ENCODE measurements at places on chromosomes 13 and 19.
A peak's percentile ranks its signal among the peaks of the same experiment; 100 is the strongest.

- no peak for DNase-seq
Measured at GRCh38 chr19:27966390-27966816, 1246.5 kb downstream of the UQCRFS1 start.

- no peak for DNase-seq
Measured at GRCh38 chr19:15779756-15780476, 7.5 kb upstream of the OR10H5 start.

GRCh38 chr19:44212866-44213346 is 574 bp downstream of the ZNF227 start:
- DNase-seq, result no peak

- DNase-seq, result no peak
Measured at GRCh38 chr19:28864577-28865042, 348.3 kb downstream of the UQCRFS1 start.

DNA sequence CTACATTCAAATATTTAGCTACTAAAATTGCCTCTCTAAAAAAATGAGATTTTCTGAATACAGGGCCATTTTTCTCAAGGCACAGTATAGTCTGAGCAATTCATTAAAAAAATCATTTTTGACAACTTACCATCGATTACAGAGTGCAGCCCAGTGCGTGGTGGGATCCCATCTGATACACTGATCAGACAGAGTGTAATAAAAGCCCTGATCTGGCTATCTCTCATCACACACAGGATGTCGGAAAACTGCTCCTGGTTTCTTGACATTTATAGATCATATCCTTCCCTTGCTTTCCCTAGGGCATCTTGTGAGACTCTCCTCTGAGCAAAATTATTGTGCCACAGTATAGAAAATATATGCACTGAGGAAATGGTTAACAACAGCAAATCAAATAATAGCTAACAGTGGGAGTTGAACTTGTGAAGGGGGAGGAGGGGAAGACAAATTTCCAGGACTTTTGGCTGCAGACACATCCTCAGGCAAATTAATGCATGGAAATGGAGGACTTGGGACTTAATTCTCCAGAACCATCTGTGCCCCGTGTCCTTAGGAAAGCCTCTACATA is 28.4 kb upstream of the CNMD start:
- DNase-seq, result no peak

DNA sequence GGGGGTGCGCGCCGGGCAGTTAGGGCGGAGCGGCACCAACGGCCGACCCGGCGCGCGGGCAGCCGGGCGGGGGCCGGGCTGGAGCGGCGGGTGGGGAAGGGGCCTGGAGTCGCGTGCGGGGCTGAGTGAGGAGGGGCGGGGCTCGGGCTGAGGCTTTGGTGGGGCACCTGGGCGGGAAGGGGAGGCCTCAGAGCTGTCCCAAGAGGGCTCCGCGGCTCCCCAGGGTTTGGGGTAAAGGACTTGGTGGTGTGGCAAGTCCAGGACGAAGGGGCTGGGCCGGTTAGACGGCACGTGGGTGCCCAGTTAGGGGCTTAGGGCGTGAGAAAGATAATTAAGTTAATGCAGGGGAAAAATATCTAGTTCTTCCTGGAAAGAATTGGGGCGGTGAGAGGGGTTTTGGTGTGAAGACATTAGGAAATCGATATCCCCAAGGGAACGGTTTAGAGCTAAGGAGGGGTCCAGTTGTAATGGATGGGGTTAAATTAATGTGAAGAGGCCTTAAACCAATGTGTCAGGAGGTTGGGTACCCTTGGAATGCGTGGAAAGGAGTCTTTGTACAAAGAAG is 496 bp downstream of the ZNF574 start:
- no peak for DNase-seq

GRCh38 chr13:98826146-98826545 is 73.7 kb upstream of the SLC15A1 start:
- DNase-seq, result no peak

GRCh38 chr19:16319481-16319880 is 5.1 kb upstream of the KLF2 start:
- no peak for DNase-seq

DNA sequence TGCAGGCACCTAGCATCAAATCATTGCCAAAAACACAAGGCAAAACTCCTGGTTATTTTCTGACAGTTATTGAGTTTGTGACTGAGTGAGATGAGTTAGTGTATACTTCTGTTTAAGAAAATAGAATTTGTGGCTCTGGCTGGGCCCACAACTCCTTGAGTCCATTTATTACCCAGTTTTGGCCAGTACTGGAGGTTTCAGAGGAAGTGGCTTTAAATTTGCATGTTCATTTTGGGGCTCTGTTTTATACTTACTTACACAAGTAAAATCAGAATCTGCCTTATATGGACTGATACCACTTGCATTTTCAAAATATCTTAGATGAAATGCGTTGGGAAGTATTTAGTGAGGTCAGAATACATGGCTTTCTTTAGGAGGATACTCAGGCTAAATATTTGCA is 29.0 kb downstream of the TNFSF11 start:
- no peak for DNase-seq

DNA sequence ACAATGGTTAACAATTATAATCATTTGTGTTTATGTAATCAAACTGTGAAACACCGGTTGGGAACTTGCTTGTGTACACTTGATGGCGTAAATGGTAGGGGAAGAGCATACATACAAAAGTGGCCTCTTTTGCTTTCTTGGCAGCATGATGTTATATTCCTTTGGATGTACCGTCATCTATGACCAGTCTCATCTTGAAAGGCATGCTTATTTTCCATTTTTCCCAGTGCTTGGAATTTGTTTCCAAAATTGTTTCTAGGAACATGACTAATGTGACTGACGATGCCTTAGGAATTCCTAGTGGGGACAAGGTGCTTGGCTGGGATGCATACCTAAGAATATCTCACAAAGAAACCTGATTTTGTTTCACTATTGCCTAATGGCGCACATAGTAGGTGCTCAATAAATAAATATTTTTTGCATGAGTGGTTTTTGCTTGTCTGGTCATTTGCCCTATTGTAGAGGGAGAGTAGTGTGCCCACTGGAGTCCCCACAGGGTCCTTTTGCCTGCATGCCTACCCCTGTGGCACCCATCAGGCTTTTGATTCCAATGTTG is 45.5 kb downstream of the SAE1 start:
- no peak for DNase-seq

GRCh38 chr13:50401721-50402465 is 386.6 kb downstream of the KCNRG start:
- DNase-seq, result no peak

DNA sequence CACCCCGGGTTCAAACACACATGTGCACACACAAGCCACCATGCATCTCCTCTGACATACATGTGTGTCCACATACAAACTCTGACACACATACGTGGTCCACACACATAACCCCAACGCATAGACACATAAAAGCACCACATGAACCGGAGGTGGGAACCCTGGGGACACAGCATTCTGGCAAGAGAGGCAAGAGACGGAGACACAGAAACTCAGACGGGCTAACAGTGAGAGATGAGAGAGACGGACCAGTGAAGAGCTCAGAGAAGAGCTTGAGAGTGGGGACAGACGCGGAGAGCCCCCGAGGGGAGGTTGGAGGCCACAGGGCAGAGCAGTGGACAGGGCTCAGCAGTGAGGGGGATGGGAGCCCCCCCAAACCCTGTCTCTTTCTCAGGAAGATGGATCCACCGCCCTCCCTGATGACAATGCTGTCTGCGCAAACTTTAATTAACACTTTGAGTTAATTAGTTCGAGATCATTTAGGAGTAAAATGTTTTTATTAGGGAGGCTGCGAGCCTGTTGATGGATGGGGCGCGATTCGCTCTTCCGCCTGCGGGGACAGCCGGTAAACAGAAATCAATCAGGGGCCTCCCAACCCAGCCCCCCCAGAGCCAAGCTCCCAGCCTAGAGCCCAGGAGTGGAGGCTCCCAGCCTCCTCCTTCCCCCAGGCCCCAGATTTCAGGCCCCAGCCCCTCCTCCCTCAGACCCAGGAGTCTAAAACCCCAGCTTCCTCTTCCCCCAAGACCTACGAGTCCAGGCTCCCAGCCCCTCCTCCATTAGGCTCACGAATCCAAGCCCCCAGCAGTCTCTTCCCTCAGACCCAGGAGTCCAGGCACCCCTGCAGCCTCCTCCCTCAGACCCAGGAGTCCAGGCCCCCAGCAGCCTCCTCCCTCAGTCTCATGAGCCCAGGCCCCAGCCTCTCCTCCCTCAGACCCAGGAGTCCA is 9.5 kb upstream of the ERFL start:
- no peak for DNase-seq

GRCh38 chr19:6235031-6235951 is 44.5 kb downstream of the MLLT1 start:
- no peak for DNase-seq

- peak; percentile 18 for DNase-seq
Measured at GRCh38 chr13:59103004-59103768, 1060.5 kb downstream of the DIAPH3 start.

- no peak for DNase-seq
Measured at GRCh38 chr19:11323601-11324078, 15.8 kb downstream of the RAB3D start.

GRCh38 chr19:1911098-1911497 is 5.9 kb downstream of the ADAT3 start:
- no peak for DNase-seq

DNA sequence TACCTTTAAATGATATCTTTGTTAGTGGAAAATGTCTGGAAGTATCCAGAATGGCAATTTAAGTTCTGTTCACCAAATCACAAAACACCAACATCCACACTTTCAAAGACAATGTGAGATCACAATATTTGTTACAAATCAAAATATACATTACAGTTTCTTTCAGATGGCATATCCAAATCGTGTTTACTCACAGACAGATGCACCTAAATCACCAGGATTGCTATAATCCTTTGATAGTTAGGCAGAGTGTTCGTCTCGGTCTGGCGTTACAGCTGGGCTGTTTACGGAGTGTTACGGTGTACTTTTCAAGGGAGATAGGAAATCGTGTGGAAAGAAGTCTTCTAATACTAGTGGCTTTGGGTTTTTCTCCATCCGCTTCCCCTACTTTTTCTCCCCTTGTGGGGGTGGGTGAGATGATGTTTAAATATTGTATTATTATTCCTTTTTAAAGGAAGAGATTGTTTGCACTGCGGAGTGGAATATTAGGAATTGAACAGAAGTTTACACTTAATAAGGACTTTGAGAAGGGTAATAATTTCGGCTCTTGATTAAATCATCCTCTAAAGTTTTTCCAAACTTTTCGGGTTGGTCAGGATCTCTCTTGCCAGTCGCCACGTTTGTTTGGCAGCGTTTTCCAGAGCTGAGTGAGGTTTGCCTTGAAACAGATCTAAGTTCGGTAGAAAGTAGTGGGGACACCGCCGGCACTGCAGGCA is 1.8 kb downstream of the MAB21L1 start:
- no peak for DNase-seq

- no peak for DNase-seq
Measured at GRCh38 chr13:52411629-52412028, 5.7 kb upstream of the THSD1 start.

- no peak for DNase-seq
Measured at GRCh38 chr13:85186356-85187045, 612.7 kb downstream of the SLITRK6 start.

DNA sequence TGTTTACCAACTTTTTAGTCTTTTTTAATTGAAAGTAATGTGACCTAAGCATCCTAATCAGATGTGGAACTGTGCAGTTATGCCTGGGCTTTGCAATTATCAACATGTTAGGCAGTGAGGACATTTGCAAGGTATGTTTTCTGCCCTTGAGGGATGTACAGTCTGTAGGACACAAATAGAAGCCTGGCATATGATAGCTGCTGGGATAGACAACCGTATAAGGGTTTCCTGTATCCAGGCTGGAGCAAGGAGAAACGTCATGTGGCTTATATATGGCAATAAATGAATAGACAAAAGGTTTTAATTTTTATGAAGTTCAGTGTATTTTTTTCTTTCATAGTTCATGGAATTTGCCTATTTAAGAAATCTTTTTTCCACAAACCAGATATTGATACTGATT is 2.0 kb upstream of the VPS36 start:
- no peak for DNase-seq

DNA sequence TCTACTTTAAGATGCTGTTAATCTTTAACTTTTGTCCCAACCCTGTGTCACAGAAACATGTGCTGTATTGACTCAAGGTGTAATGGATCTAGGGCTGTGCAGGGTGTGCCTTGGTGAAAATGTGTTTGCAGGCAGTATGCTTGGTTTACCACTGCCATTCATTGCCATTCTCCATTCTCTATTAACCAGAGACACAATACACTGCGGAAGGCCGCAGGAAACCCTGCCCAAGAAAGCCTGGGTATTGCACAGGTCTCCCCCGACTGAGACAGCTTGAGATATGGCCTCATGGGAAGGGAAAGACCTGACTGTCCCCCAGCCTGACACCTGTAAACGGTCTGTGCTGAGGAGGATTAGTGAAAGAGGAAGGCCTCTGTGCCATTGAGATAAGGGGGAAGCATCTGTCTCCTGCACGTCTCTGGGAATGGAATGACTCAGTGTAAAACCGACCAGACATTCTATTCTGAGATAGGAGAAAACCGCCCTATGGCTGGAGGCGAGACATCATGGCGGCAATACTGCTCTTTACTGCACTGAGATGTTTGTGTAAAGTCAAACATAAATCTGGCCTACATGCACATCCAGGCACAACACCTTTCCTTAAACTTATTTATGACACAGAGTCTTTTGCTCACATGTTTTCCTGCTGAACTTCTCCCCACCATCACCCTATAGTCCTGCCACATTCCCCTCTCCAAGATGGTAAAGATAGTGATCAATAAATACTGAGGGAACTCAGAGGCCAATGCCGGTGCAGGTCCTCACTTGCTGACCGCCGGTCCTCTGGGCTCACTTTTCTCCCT is 13.1 kb upstream of the ZNF888 start:
- no peak for DNase-seq

- DNase-seq, result no peak
Measured at GRCh38 chr13:21117104-21117809, 55.9 kb upstream of the LATS2 start.

DNA sequence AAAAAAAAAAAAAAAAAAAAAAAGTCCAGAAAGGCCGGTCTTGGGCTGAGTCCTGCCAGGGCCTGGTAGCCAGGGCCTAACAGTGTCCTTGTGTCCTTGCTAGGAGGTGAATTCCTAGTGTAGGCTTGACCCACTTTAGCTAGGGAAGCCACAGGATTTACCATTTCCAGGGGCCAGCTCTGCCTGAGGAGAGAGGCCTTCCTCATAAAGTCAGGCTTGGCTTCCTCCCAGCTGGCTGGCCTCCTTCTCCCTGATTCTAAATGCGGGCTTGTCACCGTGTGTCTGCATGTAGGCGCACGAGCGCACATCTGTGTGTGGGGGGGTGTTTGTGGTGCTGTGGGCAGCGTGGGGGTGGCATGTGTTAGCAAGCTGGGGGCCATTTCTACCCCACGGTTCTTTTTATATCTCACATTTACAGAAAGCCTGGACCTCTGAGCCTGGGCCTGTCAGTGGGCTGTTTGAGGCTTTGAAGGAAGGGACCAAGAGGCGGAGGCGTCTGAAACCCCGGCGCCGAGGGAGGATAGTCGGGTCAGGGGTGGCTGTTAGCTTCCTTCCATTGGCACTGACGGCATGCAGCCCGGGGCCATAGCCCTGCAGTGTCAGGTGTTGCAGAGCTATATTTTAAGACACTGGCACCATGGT is 31.7 kb downstream of the IER2 start:
- DNase-seq, result no peak

All from brain pericyte (primary cell).